GM23248 (cell line): ENCODE measurements at places on chromosomes 5 and 9.

DNA sequence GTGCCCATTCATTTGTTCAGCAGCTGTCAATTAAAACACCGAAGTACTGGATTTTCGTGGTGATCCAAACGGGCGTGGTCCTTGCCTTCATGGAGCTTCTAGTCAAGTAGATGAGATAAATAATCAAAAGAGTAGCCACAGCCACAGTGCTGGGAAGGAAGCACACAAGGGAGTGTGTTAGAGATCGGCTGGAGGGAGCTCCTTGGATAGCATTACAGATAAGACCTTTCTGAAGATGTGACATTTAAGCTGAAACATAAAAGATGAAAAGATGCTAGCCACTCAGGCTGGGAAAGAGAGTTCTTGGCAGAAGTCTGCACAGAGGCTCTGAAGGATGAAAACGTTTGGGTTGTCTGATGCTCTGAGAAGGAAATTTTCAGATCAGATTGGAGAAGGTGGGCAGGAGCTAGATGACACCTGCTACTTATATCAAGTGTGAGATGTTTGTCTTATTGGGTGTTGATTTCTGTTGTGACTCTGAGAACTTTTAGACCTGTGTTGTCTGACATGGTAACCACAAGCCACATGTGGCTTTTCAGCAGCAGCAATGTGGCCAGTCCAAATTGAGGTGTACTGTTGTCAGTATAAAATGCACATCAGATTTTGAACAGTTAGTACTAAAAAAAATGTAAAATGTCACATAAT is 123.9 kb downstream of the TLE4 start:
- DNase-seq, result no peak

- DNase-seq, result no peak
Observed at GRCh38 chr5:144979516-144980264, 809.0 kb downstream of the KCTD16 start.

- DNase-seq, result peak; percentile 49
Observed at GRCh38 chr9:126470241-126470993, 143.3 kb upstream of the LMX1B start.

GRCh38 chr9:132348676-132349075 is 6.1 kb downstream of the SETX start:
- DNase-seq, result no peak
